Panc1 (cell line): ENCODE measurements at places on chromosomes 4 and X. TPM values are rescaled to one million over a fixed set of nuclear protein-coding genes. Genes with fewer than 3 reads are reported as not detected.

DNA sequence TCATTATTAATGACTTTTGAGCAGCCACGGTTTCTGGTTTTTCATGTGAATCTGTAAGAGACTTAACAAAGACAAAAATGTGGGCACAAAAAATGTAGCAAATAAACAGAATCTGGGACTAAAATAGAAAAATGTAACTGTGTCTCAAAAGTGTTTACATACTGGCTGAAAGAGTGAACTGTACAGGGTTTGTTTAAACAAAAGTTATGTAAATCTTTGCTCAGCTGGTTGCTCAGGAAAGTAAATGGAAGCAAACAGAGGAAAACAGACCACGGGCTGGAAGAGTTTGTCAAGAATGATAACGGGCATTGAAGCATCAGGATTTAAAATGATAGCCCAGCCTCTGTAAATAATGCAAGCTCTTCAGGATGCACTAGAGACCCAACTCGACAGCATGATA lies 921.8 kb upstream of the FTHL17 start:
- H3K27ac ChIP-seq: no peak overlapping the region
- no peaks in the 10 kb centered on the region for H3K27me3 ChIP-seq
- DNase-seq: no peak
- no peaks in the 10 kb centered on the region for H3K36me3 ChIP-seq

- no peaks in the 10 kb centered on the region for H3K27me3 ChIP-seq
- DNase-seq: no peak
- no peaks in the 10 kb centered on the region for H3K4me1 ChIP-seq
- no peaks in the 10 kb centered on the region for H3K36me3 ChIP-seq
- H3K27ac ChIP-seq: no peak overlapping the region
These were observed 180.7 kb downstream of the ADGRL3 start for GRCh38 chr4:61380865-61381264.

- H3K4me1 ChIP-seq: no peaks in the 10 kb centered on the region
- H3K27me3 ChIP-seq: no peaks in the 10 kb centered on the region
- no peaks in the 10 kb centered on the region for H3K36me3 ChIP-seq
- H3K4me3 ChIP-seq: no peak overlapping the region
- DNase-seq: no peak
- no peak overlapping the region for H3K27ac ChIP-seq
These were observed 116.4 kb downstream of the ARX start for GRCh38 chrX:24899391-24899790.

GRCh38 chrX:1860936-1861594 lies 246.2 kb downstream of the ASMT start:
- H3K4me3 ChIP-seq: no peak overlapping the region
- H3K27me3 ChIP-seq: no peaks in the 10 kb centered on the region
- H3K4me1 ChIP-seq: no peaks in the 10 kb centered on the region
- no peak for DNase-seq
- H3K36me3 ChIP-seq: no peaks in the 10 kb centered on the region
- H3K27ac ChIP-seq: no peak overlapping the region

GRCh38 chr4:98945297-98945850 lies 16.4 kb upstream of the EIF4E start:
- no peak overlapping the region for H3K4me3 ChIP-seq
- H3K27me3 ChIP-seq: no peaks in the 10 kb centered on the region
- no peaks in the 10 kb centered on the region for H3K36me3 ChIP-seq
- H3K27ac ChIP-seq: no peak overlapping the region
- DNase-seq: no peak

DNA sequence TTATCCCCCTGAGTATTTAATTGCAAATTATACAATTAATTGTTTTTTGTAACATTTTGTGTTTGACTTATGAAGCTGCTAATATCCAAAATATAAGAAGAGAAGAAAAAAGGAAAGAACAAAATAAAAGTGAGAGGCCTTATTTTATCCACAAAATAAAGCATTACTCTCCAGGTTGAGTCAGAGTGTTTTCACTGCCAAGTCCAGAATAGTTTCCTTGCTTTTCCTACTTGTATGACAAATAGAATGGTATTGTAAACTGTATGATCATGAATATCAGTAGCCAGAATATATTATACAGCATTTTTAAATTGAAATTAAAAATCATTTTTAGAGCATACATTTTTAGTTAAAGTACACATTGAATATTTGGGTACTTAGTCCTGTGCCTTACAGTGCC lies 237.8 kb downstream of the NDST4 start:
- no peaks in the 10 kb centered on the region for H3K27me3 ChIP-seq
- no peak overlapping the region for H3K27ac ChIP-seq
- DNase-seq: no peak
- no peaks in the 10 kb centered on the region for H3K4me1 ChIP-seq
- no peak overlapping the region for H3K4me3 ChIP-seq
- H3K36me3 ChIP-seq: no peaks in the 10 kb centered on the region

The PITX2 gene
- 0.44 TPM for total RNA-seq

The F11 gene
- not detected for total RNA-seq

The FHDC1 gene
- total RNA-seq: 0.21 TPM

DNA sequence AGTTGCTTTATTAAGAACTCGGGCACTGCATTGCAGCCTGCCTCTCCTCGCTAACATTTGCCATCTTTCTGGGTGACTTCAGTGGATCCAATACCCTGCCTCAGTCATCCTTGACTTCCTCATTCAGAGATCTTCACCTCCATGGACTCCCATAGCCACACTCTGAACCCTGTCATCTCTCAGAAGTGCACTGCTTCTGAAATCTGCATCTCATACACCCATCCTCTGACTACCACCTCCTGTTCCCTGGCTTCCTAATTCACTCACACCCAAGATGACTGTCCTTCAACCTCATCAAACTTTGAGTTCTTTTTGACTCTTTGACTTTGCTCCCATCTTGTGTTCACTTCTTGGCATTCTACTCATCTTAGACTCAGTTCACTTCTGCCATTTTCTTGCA lies 25.3 kb upstream of the CYBB start:
- H3K27me3 ChIP-seq: no peaks in the 10 kb centered on the region
- no peaks in the 10 kb centered on the region for H3K36me3 ChIP-seq
- H3K4me1 ChIP-seq: no peaks in the 10 kb centered on the region
- no peak for DNase-seq

The MAP3K15 gene
- 4.9 TPM for total RNA-seq

DNA sequence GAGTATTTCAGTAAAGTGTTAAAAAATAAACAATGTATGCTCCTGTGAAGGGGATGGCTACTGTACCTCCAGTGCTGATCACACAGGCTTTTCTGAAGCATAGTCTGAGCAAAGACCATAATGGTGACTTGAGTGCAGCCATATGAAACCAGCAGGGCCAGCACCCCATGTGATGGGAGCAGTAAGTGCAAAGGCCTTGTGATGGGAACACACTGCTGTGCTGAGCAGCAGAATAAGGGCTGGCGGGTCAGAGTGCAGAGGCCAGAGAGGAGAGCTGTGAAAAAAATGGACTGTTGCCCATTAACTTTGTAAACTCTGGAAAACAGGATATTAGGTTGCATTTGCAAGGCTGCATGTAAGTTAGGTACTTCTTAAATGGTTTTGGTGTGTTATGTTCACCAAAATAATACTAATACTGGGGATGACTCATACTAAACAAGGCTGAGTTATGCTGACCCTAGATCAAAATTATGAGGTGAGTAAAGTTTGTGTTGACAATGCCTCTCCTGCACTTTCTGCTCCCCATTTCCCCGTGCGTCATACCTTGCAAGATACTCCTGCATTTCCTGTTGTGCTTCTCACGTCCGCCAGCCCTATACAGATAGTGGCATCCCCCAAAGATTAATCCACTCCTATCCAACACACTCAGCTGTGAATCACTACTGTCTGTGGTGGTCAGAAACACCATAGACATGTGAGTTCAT lies 67.0 kb upstream of the FAM9A start:
- H3K36me3 ChIP-seq: no peaks in the 10 kb centered on the region
- H3K27me3 ChIP-seq: no peaks in the 10 kb centered on the region
- H3K4me3 ChIP-seq: no peak overlapping the region
- H3K4me1 ChIP-seq: no peaks in the 10 kb centered on the region
- H3K27ac ChIP-seq: no peak overlapping the region

DNA sequence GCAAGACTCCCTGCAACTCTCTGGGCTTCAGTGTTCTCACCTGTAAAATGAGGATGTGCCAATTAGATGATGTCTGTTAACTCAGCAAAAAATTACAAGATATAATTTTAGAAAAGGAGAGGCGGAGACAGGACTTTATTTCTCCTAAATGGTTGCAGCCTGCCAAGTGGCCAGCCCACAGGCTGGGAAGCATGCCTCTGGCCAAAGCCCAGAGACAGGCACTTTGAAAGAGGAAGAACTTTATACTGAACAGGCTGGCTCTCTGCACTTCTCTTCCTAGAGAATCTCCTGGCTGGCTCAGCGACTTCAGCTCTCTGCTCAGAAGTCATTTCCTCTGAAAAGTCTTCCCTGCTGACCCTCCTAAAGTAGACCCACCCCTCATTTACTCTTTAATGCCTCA lies 3.7 kb downstream of the PRDM5 start:
- no peaks in the 10 kb centered on the region for H3K27me3 ChIP-seq
- no peak for DNase-seq
- H3K36me3 ChIP-seq: no peaks in the 10 kb centered on the region
- H3K27ac ChIP-seq: no peak overlapping the region
- H3K4me1 ChIP-seq: peaks cover 5% of the 10 kb centered on the region; the same call in 1 of the 2 replicates
- no peak overlapping the region for H3K4me3 ChIP-seq

DNA sequence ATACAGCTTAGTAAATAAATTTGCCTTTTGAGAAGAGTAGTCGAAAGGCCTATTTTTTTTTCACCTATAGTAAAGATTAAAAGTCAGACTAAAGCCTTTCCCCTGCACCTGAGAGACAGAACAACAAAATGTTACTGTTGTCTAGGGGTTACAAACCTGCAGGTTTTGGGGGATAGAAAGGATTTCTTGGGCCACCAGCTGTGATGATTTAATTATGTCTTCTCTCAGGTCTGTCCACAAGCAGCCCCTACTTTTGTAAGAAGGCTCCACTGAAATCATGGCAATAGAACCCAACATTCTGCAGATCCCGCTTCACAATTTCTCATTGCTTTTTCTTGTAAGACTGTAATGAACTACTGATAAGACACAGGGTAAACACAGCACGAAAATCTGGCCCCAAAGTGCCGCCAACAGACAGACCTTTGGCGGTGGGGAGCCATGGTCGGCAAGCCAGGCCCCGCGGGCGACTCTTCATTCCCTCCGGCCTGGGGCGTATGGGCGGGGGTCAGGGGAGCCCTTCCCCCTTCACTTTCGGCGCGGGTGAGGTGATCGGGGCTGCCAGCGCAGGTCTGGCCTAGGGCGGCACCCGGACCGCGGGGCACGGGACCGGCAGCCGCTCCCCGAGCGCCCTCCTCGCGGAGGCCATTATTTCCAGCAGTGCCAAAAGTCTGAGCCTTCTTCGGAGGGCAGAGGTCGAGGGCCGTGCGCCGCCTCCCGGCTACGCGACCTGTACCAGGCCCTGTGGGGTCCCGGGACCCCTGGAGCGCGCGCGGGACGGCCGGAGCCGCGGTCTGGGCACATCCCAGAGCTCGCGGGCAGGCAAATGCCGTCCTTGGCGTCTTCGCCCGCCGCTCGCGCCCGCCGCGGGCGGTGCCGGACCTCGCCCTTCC lies 812 bp upstream of the KDM6A start:
- DNase-seq: no peak
- H3K27ac ChIP-seq: peak overlapping the region; percentile 92
- H3K27me3 ChIP-seq: no peaks in the 10 kb centered on the region
- peaks cover 8% of the 10 kb centered on the region for H3K4me1 ChIP-seq
- peak overlapping the region; percentile 89 for H3K4me3 ChIP-seq
- no peaks in the 10 kb centered on the region; the same call in 1 of the 2 replicates for H3K36me3 ChIP-seq

DNA sequence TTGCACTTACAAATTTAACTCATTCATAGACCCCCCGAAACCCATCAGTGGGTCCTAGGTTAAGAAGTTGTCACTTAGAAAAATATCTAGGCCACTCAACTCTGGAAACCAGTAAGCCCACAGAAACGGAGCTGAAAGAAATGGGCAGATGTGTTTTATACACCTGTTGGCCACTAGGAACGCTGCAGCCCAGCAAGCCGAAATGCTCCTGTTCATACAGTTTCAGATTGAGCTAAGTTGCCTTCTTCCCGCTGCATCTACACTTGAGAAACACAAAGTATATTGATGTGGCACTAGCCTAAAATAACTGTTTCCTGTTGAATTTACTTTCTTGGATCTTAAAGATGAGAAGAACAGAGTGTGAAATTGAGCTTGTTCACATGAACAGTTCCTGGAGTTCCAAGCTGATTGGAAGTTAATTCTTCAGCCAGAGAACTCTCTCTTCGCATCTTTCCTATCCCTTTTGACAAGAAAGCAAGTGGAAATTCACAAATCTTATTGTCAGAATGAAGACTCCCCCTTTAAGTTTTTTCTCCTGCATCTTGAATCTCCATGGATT lies 174.1 kb downstream of the RBMX2 start:
- no peak overlapping the region for H3K27ac ChIP-seq
- H3K4me3 ChIP-seq: no peak overlapping the region
- peak; percentile 42 for DNase-seq
- H3K27me3 ChIP-seq: no peaks in the 10 kb centered on the region
- no peaks in the 10 kb centered on the region for H3K4me1 ChIP-seq

GRCh38 chrX:133985164-133985966 lies at the start of gene GPC3:
GPC3 (minus strand) TSS chrX:133985594.
- no peaks in the 10 kb centered on the region for H3K36me3 ChIP-seq
- H3K27ac ChIP-seq: no peak within 1 kb of the TSS
- DNase-seq: no peak
- peaks cover 8% of the 10 kb centered on the region for H3K27me3 ChIP-seq

The BOD1L1 gene
- 18.1 TPM for total RNA-seq

GRCh38 chrX:110428144-110428543 lies 69.5 kb downstream of the RTL9 start:
- no peak overlapping the region for H3K27ac ChIP-seq
- no peak overlapping the region for H3K4me3 ChIP-seq
- H3K27me3 ChIP-seq: peaks cover 5% of the 10 kb centered on the region
- no peaks in the 10 kb centered on the region for H3K4me1 ChIP-seq
- H3K36me3 ChIP-seq: no peaks in the 10 kb centered on the region

The ADH6 gene
- total RNA-seq: 0.18 TPM

DNA sequence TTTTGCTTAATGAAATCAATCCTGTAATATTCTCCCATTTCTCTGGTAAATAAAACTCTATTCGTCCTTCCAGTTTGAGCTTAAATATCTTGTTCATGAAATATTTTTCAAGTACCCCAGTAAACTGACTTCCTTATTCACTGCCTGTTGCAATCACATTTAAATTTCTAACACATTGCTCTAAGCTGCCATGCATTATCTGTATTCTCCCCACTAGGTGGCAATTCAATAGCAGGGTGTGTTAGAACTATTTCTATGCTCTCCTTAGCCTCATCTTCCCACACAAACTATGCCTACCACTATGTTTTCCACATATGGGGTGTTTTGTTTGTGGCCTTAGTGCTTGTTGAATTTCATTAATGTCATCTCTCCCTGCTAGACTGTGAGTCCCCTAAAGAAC lies 377.1 kb upstream of the HS3ST1 start:
- peak; percentile 1 for DNase-seq
- H3K4me1 ChIP-seq: no peaks in the 10 kb centered on the region
- H3K27me3 ChIP-seq: no peaks in the 10 kb centered on the region
- H3K4me3 ChIP-seq: no peak overlapping the region
- no peaks in the 10 kb centered on the region for H3K36me3 ChIP-seq

- no peak for DNase-seq
- H3K27ac ChIP-seq: no peak overlapping the region
- H3K27me3 ChIP-seq: no peaks in the 10 kb centered on the region; the same call in 1 of the 2 replicates
- no peaks in the 10 kb centered on the region for H3K4me1 ChIP-seq
- H3K36me3 ChIP-seq: no peaks in the 10 kb centered on the region
These were observed 90.3 kb downstream of the JAKMIP1 start for GRCh38 chr4:6109842-6110560.

The USO1 gene
- 50.0 TPM for total RNA-seq
